BE2C (cell line): ENCODE measurements at places on chromosomes 3 and 15.

- peak; percentile 33 for DNase-seq
Measured at GRCh38 chr3:171187706-171188290, 161.3 kb upstream of the SLC2A2 start.

DNA sequence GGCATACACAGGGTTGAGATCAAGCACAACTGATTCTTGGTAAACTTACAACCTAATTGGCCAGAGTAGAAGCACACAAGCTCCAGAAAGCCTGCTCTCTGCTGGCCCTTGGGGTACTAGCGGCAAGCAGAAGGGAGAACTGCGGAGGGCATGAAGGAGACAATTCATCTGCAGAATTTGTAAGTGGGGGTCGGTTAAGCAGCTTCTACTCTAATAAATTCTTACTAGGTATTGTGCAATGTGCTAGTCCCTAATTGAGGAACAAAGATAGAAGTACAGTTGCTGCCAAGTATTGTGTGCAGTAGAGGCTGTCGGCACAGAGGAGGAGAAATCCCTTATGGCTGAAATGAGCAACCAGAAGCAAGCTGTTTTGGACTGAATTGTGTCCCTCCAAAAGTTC is 91.2 kb upstream of the VEPH1 start:
- no peak for DNase-seq

- DNase-seq = no peak
Measured at GRCh38 chr3:194124193-194124592, 11.8 kb upstream of the HES1 start.

- no peak for DNase-seq
Measured at GRCh38 chr15:70857562-70858285, 3.8 kb upstream of the LARP6 start.

- no peak for DNase-seq
Measured at GRCh38 chr15:56227306-56227705, 16.4 kb downstream of the RFX7 start.

DNA sequence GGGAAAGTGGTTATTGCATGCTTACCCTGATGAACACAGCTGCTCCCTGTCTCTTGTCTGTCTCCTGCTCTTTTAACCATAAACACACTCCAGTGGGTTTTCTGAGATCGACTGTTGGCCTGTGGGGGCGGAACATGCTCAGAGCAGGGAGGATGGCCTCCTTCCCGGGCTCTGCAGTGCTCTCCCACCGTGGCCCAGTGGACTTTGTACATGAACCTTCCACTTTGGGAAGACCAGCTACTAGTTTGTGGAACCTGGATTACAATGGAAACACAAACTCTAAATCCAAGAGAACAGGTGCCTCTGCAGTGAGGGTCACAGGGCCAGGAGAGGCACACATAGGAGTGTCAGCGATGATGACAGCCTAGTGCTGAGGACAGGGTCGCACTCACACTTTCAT is 56.5 kb downstream of the KLF13 start:
- no peak for DNase-seq

- no peak for DNase-seq
Measured at GRCh38 chr3:168624892-168625448, 529.2 kb upstream of the GOLIM4 start.

DNA sequence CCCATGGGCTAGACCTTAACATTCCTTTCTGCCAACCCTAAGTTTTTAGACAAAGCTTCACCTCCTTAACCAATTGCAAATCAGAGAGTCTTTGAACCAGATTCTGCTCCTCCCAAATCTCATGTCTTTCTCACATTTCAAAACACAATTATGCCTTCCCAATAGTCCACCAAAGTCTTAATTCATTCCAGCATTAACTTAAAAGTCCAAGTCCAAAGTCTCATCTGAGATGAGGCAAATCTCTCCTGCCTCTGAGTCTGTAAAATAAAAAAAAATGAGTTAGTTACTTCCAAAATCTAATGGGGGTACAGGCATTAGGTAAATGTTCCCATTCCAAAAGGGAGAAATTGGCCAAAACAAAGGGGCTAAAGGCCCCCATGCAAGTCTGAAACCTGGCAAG is 43.8 kb upstream of the MYRIP start:
- DNase-seq = no peak

DNA sequence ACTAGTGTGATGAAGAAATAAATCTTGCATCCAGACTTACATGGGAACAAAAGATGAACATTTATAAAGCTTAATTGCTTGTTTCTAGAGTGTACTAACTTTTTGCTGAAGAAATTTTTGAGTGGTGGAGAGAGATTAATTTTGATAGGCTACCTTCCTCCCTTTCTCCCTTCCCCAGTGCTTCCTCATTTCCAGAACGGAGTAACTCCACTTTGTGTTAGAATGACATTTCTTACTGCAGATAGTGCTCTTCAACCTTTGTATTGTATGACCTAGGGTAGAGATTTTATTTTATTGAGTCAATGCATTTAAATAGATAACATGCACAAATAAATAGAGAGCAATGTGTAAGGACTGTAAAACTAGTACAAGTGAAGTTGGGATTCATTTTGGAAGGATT is 1.9 kb downstream of the ATP1B3 start:
- no peak for DNase-seq

- no peak for DNase-seq
Measured at GRCh38 chr3:13214847-13215472, 141.7 kb upstream of the IQSEC1 start.

- DNase-seq = no peak
Measured at GRCh38 chr15:89964232-89964954, 36.7 kb upstream of the ZNF710 start.

- peak; percentile 76 for DNase-seq
Measured at GRCh38 chr3:48232734-48233133, 8.2 kb upstream of the ZNF589 start.

GRCh38 chr3:144770281-144770680 is 798.7 kb downstream of the DIPK2A start:
- DNase-seq = no peak

DNA sequence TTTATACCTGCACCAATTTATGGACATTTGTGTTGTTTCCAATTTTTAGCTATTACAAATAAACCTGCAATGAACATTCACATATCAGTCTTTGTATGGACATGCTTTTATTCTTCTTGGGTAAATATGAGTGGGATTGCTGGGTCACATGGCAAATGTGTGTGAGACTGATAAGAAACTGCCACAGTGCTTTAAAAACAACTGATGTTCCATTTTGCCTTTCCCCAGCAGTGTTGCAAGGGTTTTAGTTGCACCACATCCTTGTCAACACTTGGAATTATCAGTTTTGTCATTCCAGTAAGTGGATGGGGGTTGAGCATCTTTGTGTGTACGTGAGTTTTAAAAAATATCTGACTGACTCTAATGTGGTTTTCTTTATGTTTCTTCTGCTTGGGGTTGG is 191.2 kb downstream of the PLCL2 start:
- no peak for DNase-seq

GRCh38 chr15:42158941-42159340 is 2.5 kb upstream of the PLA2G4F start:
- no peak for DNase-seq

DNA sequence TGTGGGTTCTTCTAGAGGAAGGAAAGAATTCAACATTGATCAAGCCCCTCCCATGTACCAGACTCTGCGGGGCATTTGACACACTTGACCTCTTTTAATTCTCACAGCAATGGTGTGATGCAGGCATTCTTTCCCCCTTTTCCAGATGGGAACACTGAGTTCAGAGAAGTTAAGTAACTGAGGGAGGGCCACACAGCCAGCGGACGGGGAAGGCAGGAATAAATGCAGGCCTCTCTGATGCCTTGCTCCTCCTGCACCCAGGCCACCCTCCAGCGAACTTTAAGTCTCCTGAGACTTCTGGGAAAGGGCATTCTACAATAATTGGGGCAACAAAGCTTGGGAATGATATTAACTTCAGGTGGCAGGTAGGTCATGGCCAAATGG is 227.4 kb downstream of the UACA start:
- DNase-seq = no peak

- DNase-seq = no peak
Measured at GRCh38 chr15:62950462-62950931, 92.0 kb upstream of the TPM1 start.

GRCh38 chr3:65873028-65873427 is 165.7 kb downstream of the MAGI1 start:
- DNase-seq = no peak

DNA sequence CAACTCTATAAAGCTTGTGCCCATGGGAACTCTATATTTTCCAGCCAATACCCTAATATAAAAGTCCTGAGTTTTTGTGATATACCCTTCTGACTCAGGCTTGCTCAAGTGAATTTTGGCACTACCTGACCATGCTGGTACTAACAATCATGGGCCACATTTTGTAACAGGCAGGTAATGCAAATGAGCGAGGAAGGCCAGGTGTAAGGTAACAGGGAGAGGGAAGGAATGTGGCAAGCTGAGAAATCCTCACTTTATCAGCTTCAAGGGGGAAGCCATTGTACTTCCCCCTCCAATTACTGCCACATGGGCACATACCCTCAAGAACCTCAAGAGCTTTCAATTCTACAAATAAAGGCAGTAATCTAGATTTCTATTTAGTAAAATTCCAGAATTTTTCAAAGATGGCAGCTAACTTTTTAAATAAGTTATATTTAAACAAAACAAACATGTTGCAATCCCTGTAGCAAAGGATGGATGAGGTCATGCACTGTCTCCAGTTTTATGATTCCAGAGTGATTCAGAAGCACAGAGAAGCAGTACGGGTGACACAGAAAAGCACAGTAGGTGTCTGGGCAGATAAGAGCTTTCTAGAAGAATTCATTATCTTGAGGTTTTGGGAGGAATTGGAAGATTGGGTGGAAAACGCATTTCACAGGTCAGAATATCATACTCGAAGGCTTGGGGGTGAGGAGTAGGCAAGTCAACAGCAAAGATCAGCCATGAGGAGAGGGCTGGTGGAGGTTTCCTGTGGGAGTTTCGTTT is 87.6 kb downstream of the FOXP1 start:
- DNase-seq = no peak

- DNase-seq = no peak
Measured at GRCh38 chr3:150293401-150294001, 114.6 kb upstream of the TSC22D2 start.

DNA sequence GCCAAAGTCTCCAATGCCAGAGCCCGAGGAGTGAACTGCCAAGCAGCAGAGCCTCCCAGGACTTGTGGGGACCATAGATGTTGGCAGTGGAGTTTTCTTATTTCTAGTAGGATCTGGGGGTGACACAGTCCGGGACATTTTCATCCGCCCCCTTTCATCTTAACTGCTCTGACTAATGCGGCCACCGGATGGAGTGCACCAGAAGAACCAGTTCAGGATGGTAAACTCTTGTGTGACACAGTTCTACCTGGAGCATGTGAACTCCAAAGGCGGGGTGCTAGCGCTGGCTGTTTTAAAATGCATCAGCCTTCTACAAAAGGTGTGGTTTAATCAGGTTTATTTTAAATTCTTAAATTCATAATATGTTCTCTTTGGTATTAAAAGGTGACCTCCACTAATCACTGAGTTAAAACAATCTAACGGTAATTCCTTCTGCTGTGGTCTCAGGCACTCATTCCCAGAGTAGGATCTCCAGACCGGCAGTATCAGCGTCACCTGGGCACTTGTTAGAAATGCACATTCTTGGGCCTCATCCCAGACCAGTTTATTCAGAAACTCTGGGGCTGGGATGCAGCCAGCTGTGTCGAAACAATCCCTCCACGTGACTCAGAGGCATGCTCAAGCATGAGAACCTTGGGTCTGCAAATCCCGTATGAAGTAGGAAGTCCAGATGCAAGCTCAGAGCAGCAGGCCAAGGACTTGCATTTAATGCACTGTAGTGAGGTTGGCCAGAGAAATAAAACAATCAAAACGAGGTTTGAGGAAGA is 105.5 kb downstream of the GABRB3 start:
- DNase-seq = peak; percentile 27

DNA sequence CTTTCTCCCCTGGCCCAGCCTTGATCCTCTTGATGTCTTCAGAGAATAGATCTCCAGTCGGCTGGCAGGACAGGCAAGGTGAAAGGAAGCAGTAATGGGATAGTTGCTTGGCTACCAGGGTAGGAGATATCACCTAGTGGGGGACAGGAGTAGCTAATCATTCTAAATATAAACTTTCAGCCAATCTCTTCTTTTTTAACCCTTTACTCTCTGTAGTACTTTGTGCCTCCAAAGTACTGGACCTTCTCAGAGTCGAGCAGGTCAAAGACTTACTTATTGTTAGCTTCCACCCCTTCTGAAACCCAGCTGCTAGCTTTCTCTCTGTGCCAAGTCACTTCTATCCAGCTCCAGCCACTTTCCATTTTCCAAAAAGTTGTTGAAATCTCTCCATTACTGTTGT is 43.4 kb upstream of the FILIP1L start:
- DNase-seq = no peak

- no peak for DNase-seq
Measured at GRCh38 chr3:160259589-160259988, 34.4 kb downstream of the C3orf80 start.

DNA sequence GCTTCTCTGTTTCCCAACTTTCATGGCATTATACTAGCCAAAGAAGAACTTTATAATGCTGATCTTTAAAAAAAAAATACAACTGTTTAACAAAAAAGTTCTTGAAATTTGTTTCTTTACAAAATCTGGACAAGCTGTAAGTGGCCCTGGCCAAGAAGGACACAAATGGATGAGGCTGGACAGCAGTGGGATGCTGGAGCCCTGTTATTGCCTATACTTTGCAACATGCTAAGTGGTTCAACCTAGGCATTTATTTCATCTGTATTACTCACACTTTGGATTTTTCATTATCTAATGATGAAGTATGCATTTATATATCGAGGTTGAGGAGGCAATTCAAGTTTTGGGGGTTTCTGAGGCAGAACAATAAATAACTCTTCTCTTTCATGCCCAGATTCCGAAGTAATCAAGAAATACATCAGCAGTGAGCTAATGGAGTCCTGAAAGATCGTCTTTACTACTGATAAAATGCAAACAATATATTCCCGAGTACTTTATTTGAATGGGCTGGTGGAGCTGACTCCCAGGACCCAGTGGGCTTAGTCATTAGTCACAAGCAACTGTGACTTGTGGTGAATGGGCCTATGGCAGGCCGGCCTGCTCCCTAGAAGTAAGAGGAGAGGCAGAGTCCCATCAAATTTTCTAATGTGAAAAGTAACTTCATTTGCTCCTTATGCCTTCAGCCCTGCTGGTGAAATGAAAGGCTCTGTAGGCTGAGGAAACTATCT is 177.3 kb upstream of the DPH6 start:
- no peak for DNase-seq
